Stimulated activated CD4-positive, alpha-beta T cell treated with anti-CD3 and anti-CD28 coated beads, Interleukin-12 subunit alpha, Interleukin-12 subunit beta, amount 100 ng/mL, for 24 hours (primary cell): ENCODE measurements at places on chromosomes 11 and 22.

- no peak for DNase-seq
Measured at GRCh38 chr11:86014221-86014620, 54.7 kb downstream of the PICALM start.

- peak; percentile 17 for DNase-seq
Measured at GRCh38 chr22:35334004-35334403, 34.3 kb downstream of the TOM1 start.

GRCh38 chr11:130672911-130673310, 224.5 kb downstream of the ADAMTS15 start:
- no peak for DNase-seq

GRCh38 chr22:25736378-25737011, 5.5 kb upstream of the MYO18B start:
- DNase-seq, result peak; percentile 20

GRCh38 chr11:75891947-75892739, 77.1 kb downstream of the UVRAG start:
- DNase-seq, result no peak

GRCh38 chr11:34425867-34426266, 12.9 kb upstream of the CAT start:
- no peak for DNase-seq

- DNase-seq, result no peak
Measured at GRCh38 chr11:12090061-12090591, 20.3 kb upstream of the MICAL2 start.

DNA sequence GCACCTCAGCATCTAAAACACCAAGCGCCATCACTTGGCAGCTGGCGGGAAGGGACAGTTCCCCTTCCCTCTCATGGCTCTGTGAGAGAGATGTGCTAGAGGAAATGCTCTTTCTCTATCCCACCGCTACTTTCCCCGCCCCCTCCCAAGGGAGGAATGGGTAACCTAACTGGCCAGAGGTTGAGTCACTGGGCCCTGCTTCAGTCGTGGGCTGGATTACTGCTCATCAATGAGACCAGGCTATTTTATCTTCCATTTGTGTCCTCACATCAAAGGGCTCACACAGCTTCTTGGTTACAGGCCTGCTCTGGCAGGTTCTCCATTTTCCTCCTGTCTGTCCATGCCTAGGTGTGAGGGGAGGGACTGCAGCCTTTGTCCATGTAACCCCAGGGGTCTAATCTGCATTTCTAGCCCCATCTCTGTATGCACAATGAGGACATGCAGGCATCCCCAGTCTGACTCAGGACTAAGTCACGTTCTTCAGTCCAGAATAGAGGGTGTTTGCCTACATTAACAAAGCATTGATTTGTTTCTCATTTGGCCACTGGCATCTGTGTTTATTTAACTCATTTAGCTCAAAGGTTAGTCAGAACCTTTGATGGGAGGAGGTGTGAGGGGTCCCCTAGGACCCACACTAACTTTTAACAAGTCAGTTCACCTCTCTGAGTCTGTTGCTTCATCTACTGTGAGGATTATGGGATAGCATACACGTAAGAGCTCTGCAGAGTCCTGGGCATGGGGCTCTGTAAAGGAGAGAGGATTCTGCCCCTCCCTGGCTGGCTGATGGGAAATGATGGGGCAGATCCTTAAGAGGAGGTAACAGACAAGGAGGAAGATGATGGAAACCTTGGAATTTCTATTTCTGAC, 99.1 kb downstream of the XRRA1 start:
- DNase-seq, result no peak

DNA sequence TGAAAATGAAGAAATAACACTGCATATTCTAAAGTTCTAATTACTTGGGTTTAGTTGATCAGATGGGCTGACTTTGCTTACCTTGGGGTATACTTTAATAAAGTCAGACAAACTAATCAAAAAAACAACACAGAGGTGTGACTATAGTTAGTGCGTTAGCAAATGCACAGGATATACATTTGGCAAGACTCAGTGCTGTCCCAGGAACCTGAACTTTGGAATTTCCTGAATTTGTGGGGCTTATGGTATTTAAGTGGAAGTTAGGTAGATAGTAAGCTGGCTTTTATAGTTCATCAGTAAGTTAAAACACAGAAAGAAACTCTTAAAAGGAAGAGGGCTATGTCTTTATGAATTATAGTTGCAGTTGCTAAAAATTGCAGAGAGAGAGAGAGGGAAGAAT, 302.6 kb upstream of the DDI1 start:
- no peak for DNase-seq

DNA sequence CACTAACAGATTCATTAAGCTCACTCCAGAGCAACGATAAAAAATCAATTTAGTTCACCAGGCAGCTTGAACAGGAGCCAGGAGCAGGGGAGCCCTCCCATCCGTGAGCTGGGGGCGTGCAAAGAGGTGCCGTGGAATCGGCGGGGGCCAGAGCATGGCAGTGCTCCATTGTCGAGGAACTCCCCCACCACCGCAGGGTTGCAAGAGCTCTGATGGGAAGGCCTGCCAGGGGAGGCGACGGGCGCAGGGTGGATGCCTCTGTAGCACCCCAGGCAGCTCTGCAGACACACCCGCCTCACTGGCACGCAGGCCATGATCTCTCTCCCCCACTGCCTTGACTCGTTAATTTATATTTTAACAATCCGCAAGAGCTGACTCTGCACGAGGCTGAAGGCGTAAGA, 433.2 kb downstream of the MIAT start:
- no peak for DNase-seq

- no peak for DNase-seq
Measured at GRCh38 chr11:57798905-57799559, 37.4 kb downstream of the CTNND1 start.

DNA sequence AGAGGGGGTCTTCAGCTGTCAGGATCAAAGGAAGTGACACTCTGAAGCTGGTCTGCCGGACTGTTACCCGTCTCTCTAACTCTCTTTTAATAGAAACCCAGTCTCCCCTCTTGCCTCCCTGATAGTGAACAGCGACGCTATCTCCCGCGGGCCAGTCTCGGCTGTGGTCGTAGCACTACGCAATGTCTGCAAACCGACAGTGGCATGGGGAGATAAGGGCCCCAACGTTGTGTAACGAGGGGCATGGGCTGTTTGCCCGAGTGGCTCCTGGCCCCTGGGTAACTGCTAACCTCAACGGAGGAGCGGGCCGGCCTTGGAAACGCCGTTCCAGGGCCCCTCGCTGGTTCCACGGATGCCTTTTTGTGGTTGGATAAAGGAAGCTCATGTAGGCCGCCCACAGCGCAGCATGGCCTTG, 23.3 kb downstream of the ZBTB16 start:
- no peak for DNase-seq
